ENCODE measurements at places on chromosomes 1 and 21.

GRCh38 chr1:209461168-209461567 lies 122.3 kb upstream of the CAMK1G start:
- no peak for DNase-seq

DNA sequence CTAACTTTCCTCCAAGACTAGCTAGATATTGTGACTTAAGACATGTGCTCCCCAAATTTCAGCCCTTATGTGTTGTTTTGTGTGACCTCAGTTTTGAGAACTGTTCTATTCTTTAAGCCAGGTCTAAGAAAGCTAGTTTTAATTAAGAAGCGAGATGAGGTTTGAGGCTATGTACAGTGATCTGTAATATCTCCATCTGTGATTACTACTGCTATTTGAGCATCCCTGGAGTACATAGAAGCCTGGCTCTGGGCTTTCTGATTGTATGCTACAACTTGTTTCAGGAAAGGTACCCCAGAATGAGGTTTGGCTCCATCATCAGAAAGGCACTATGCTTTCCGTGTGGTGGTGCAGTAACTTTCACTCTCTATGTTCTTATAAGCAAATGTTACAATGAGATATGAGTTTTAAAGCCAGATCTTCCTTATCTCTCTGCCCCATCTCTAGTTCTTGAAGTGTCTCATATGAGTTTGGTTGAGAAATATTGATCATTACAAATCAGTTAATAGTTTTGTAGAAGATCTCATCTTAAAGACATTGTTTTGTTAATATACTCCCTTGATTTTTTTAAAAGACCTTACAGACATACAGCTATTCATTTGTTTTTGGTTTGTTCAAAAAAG lies 605 bp downstream of the RGS4 start:
- DNase-seq: no peak

GRCh38 chr1:17885663-17886320 lies 130.7 kb downstream of the ACTL8 start:
- no peak for DNase-seq

- DNase-seq: no peak
These were observed 123.5 kb upstream of the HOOK1 start for GRCh38 chr1:59691261-59691660.

DNA sequence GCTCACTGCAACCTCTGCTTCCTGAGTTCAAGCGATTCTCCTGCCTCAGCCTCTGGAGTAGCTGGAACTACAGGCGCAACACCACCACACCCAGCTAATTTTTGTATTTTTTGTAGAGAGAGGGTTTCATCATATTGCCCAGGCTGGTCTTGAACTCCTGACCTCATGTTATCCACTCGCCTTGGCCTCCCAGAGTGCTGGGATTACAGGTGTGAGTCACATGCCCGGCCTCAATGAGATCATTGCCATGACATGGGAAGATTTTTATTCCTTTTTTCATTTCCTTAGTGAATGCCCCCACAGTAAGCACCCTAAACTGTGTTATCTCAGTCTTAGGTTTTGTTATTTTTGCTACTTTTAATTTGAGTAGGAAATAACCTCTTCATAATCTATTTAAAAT lies 977.9 kb downstream of the BRINP3 start:
- DNase-seq: peak; percentile 3

GRCh38 chr1:85062425-85063026 lies 14.2 kb upstream of the MCOLN3 start:
- DNase-seq: no peak

GRCh38 chr1:203871114-203871880 lies 9.9 kb downstream of the SNRPE start:
- DNase-seq: peak; percentile 69

DNA sequence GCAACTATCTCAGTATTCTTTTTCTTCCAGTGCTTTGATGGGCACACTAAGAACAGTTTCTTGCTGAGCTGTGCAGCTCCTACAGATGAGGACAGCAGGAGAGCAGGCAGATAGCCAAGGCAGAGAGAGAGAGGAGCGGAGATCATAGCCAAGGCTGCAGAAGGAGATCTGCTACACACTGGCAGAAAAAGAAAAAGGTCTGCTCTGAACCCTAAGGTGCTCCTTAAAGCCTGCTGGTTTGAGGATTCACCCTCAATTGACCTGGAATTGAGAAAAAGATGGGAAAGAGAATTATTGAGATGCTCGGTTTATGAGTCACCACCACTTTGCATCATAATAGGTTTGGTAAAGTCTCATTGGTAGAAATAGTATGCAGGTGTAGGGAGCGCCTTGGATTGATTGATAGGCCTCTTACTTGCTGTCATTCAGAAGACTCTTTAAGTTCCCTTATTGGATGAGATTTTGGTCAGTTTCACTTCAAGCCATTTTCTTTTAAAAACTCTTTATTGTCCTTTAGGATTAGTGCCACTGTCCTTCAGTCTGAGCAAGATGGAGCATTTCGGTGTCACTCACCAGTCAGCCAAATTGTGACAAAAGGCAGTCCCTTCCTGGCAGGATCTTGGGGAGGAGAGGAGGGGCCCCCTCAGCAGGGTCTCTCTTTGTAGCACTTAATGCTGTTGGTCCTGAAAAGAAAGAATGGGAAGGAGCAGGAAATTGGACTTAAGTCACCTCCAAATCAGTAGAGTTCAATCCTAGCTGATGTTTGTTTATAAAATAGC lies 685.0 kb downstream of the ADGRL2 start:
- peak; percentile 35 for DNase-seq

DNA sequence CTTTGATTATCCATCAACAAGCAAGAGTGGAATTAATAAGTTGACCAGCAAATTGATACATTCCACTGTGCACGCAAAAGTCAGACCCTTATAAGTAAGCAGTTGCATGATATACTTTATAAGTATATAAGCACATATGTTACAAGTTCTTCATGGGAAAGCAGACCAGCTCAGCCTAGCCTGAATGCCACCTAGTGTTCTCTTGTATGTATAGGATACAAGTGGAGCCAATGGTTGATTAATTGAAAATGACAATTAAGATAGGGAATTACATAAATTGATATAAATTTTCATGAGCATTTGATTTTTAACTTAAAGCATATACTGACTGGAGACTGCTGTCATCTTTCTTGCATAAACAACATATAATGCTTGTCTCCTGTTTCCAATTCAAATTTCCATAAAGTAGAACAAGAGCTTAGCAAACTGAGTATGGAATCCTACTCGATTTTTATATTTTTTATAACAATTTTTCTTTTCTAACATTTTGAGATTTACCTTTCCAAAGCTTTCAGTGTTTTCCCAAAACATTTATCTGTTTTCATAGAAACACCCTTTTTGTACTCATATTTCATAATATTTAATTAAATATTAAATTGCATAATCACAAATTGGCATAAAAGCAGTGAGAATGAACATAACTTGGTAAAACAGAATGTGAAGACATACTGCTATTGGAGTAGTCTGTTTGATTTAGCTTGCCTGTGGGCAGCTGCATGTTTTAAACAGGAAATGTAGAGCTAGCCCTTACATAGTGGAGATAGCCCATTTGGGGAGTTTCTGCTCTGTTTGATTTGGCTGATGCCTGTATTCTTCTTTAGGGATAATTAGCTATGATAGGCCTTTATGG lies 62.8 kb downstream of the MAGI3 start:
- DNase-seq: peak; percentile 44

- DNase-seq: no peak
These were observed 34.5 kb upstream of the C21orf91 start for GRCh38 chr21:17853393-17854275.

GRCh38 chr21:28487455-28488070 lies 505.1 kb downstream of the LTN1 start:
- DNase-seq: no peak

DNA sequence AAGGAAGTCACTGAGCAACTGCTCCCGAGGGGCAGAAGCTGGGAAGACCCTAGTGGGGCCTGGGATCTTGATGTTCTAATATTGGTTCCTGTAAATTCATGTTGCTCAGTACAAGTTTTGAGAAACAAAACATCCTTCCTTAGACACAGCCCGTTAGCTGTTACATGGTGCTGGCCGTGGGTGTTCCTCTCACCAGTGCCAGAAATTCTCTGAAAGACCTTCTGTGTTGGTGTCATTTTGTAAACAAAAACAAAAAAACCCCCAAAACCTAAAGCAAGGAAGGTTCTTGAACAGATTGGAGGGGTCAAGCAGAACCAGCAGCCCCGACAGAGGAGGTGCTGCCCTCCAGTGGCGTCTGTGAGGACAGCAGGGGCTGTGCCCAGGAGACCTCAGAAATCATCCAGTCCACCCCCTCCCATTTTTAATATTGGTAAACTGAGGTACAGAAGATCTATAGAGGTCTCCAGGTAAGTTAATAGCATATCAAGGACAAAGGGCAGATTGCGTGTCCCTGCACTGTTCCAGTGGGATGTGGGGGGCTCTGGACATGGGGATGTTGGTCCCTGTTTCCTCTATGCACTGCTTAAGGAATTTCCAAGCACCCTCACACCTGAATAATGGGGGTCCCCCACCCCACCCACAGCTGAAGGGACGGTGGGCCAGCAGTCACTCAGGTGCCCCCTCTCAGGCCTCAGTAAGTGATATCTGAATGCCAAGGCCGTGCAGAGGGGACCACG lies 38.2 kb downstream of the SLC2A7 start:
- peak; percentile 36 for DNase-seq

DNA sequence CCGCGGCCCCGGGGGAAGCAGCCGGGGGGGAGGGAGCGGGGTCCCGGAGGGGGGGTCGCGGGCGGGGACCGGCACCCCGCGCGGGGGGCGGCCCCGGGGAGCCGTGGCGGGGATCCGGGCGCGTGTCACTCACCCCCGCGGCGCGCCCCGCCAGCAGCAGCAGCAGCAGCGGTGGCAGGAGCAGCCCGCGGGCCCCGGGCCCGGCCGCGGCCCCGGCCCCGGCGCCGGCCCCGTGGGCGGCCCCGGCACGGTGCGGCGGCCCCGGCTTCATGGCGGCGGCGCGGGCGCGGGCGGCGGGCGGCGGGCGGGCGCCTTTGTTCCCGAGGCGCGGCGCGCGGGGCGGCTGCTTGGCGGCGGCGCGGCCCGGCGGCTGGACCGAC lies 252 bp downstream of the SDC3 start:
- DNase-seq: no peak

GRCh38 chr1:202989879-202990278 lies 17.3 kb upstream of the TMEM183A start:
- no peak for DNase-seq

- no peak for DNase-seq
These were observed 604 bp downstream of the FGR start for GRCh38 chr1:27634177-27634984.

DNA sequence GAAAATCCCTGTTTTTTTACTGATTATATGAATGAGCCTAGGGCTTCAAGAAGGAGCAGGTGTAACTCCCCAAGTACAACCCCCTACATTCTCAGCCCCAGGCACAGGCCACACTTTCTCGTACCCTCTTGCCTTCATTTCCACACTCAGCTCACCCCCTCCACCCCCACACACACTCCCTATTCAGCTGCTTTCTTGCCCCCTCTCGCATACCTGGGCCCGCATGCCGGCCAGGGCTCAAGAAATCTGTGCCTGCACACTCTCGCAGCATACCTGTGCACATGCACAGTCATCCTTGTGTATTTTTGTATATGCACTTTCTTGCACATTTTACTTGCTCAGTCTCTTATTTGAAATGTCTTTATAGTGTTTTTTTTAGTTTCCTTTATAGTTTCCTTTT lies 2.0 kb downstream of the PTPRF start:
- no peak for DNase-seq

- DNase-seq: peak; percentile 33
These were observed 22.4 kb upstream of the ARHGAP29 start for GRCh38 chr1:94259635-94260289.

DNA sequence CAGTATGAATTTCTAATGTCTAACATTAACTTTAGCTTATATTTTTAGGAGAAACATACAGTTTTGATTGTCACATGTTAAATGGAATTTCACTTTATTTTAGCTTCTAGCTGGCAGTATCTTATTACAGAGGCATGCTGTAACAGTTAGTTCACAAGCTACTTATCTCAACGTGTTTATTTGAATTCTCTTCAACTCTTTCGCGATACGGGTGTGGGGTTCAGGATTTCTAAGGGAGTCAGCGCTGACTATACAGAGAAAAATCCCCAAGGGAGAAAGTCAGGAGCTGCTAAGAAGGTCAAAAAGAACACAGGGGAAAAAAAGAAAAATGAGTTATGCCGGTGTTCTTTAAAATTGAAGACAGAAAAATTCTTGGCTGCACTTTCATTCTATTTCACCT lies 296.2 kb downstream of the VAV3 start:
- DNase-seq: peak; percentile 33

DNA sequence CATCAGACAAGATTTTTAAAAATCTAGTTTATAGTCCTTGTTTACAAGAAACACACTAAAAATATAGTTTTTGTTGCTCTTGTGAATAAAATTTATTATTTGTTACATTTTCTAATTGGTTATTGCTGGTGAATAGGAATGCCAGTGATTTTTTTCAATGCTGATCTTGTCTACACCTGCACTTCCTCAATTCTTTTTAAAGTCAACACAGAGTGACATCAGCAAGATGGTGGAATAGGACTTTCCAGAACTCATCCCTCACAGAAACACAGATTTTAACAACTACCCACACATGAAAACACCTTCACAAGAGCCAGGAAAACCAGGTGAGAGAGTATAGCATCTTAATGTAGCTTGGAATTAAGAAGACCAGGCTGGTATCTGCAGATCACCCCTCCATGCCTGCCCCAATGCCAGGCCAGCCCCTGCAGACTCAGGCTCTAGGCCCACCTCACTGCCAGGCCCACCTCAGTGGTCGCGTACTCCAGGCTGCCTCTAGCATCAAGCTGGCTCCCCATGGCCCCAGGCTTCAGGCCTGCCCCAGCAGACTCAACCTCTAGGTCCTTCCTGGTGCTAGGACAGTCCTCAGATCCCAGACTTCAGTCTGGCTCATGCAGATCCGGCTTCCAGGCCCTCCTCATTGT lies 117.6 kb downstream of the WDR3 start:
- no peak for DNase-seq

DNA sequence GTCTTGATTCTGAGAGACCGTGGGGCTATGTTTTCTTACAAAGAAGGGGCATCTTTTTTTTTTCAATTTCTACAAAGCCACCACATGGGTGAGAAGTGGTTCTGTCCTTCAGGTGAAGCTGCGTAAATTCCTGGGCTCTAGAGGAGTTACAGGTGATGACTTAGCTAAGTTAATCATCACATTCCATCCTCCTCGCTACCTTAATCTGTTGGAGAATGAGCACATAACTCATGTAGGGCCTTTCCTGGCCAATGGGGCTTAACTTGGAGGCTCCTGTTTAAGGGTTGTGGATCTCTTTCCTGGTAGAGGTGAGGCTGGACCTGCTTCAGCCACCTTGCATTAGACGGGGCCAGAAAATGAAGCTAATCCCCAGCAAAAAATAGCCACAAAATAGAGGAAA lies 19.9 kb downstream of the REG4 start:
- DNase-seq: no peak
